ENCODE measurements at places on chromosomes 13 and 19. TPM values are rescaled to one million over a fixed set of nuclear protein-coding genes. Genes with fewer than 3 reads are reported as not detected.

DNA sequence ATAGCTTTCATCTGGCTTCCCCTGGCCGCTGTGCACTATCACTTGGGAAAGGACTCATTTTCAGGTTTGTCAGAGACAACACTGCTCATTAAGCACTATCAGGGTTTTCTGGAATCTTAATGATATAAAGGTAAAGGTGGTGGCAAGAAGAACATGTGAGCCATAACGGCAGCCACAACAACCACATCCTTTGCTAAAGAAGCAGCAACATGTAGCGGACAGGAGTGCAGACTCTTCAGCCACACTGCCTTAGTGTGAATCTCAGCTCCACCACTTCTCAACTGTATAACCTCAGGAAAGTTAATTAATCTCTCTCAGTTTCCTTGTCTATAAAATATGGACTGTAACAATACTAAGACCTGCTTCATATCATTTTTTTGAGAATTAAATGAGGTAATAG is 24.1 kb upstream of the MIR17HG start:
- H3K27me3 ChIP-seq = no peaks in the 10 kb centered on the region
- no peak for DNase-seq
- H3K27ac ChIP-seq = no peak overlapping the region
- H3K4me3 ChIP-seq = no peak overlapping the region

DNA sequence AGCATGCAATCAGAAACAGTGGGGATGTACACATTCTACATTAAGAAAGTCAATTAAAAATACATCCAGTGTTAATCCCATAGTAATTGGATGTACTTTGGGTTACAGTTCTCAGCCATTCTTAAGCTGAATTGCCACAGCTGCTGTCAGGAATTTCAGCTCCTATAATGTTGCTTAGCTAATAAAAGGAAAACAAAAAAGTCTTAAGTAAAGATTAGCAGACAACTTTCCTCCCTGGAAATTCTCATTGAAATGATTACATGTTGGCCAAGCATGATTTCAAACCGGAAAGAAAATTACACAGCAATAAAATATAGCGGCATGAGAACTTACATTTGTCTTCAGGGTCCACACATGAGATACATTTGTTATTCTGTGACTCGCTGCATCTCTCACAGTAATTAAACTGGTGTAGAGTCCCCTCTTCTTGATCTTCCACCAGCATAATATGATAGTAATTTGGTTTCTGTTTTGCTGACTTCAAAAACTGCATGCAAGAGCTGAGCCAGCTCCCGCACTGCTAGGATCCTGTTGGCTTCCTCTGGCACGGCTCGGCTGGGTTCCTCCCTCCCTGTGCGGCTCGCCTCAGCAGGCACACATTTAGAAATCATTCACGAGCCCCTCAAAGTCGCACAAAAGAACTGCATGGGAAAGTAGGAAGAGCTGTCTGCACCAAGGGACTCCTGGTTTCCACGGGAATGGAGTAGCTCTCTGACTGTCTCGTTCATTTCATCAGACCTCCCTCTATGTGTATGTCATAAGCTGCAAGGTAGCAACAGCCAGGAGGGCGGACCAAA is at the start of gene HTR2A:
Gene HTR2A (minus strand): TSS at position 713 of the 797 bp plus-strand sequence. CDS start 1,147 bp downstream, outside the sequence.
- H3K27ac ChIP-seq = peak within 1 kb of the TSS; percentile 89
- no peaks in the 10 kb centered on the region for H3K27me3 ChIP-seq
- no peaks in the 10 kb centered on the region for H3K4me1 ChIP-seq

DNA sequence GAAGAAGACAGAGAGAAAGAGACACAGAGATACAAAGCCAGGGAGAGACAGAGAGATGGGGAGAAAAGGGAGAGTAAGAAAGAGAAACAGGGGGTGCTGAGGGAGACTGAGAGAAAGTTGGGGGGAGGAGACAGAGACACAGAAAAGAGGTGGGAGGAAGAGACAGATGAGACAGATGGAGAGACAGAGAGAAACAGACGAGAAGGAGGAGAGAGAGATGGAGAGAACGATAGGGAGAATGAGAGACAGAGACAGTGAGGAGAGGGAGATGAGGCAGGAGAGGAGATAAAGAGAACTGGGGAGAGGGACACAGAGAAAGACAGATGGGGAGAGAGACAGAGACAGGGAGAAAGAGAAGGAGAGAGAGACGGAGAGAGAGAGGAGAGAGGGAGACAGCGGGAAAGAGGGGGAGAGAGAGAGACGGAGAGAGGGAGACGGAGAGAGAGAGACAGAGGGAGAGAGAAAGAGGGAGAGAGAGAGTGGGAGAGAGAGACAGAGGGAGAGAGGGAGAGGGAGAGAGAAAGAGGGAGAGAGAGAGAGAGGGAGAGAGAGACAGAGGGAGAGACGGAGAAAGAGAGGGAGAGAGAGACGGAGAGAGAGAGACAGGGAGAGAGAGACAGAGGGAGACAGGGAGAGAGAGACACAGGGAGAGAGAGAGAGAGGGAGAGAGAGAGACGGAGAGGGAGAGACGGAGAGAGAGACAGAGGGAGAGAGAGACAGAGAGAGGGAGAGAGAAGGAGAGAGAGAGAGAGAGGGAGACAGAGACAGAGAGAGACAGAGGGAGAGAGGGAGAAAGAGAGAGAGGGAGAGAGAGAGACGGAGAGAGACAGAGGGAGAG is 12.6 kb downstream of the JOSD2 start:
- H3K4me3 ChIP-seq = no peak overlapping the region
- no peak overlapping the region for H3K27ac ChIP-seq
- H3K36me3 ChIP-seq = no peaks in the 10 kb centered on the region

DNA sequence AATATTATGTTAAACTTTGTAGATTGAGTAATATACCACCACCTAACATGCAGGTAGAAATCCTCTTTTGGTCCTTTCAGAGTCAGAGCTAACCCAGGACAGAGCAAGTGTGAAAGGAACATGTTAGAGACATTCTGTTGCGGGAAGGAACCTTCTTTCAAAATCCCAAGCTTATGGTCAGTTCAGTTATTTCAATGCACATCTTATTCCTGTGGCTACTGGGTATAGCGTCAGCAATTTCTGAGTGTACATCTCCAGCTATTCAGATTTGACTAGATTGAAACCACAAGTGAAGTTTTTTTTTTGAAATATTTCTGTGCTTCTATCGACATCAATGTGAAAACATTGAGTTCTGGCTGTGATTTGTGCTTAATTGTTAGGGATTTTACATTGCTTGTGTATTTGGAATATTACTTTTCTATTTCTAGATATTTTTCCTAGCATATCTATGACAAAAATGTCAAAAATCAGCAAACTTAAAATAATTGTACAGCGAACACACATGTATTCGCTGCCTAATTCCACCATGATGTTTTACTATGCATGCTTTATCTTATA is 165.3 kb downstream of the LMO7 start:
- H3K27ac ChIP-seq = no peak overlapping the region
- no peak overlapping the region for H3K4me3 ChIP-seq
- no peaks in the 10 kb centered on the region for H3K27me3 ChIP-seq
- no peaks in the 10 kb centered on the region for H3K4me1 ChIP-seq
- H3K36me3 ChIP-seq = no peaks in the 10 kb centered on the region

DNA sequence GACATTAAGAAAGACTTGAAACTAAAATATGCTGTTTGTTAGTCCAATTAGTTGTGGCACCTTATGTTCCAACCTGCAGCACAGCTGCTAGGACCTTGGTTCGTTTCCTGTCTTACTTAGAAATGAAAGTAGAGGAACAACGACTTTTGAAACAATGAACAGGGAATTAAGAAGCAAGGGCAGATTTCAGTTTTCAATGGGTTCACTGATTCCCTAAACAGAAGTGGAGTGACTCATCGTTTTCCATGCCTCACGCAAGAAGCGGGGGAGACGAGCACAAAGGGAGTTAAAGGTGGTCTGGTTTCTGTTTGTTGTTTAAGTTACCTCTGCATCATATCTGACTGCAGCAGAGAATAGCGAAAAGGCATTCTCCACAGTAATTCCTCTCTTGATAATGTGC is 44.8 kb downstream of the PHF11 start:
- no peak for DNase-seq
- no peak overlapping the region for H3K27ac ChIP-seq
- H3K4me1 ChIP-seq = no peaks in the 10 kb centered on the region

GRCh38 chr19:17517898-17518297 is 6.4 kb downstream of the PGLS start:
- no peaks in the 10 kb centered on the region for H3K27me3 ChIP-seq
- H3K4me1 ChIP-seq = no peaks in the 10 kb centered on the region
- H3K27ac ChIP-seq = no peak overlapping the region
- no peak overlapping the region for H3K4me3 ChIP-seq
- peaks cover 6% of the 10 kb centered on the region for H3K36me3 ChIP-seq
- no peak for DNase-seq

GRCh38 chr13:49939321-49939720 is 3.2 kb upstream of the SPRYD7 start:
- no peak overlapping the region for H3K4me3 ChIP-seq
- no peaks in the 10 kb centered on the region for H3K36me3 ChIP-seq
- no peak overlapping the region for H3K27ac ChIP-seq
- H3K4me1 ChIP-seq = no peaks in the 10 kb centered on the region

DNA sequence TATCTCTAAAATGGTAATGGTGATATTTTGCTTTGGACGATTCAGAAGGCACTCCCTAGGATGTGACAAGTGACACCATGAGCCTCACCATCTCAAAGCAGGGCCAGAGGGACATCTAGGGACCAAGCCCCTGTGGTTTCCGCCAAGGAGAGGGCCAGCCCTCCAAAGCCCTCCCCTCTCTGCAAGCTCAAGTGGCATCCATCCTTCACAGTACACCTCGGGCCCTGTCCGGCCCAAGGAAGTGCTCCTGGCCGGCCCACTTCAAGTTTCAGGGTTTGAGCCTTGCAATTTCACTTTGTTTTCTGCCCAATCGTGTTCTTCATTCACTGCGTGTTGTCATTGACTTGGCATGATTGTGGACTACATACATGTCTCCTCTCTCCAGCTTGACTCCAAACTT is 82.5 kb downstream of the TSHZ3 start:
- no peak overlapping the region for H3K27ac ChIP-seq
- no peaks in the 10 kb centered on the region for H3K4me1 ChIP-seq
- DNase-seq = no peak
- H3K4me3 ChIP-seq = no peak overlapping the region
- no peaks in the 10 kb centered on the region for H3K36me3 ChIP-seq

DNA sequence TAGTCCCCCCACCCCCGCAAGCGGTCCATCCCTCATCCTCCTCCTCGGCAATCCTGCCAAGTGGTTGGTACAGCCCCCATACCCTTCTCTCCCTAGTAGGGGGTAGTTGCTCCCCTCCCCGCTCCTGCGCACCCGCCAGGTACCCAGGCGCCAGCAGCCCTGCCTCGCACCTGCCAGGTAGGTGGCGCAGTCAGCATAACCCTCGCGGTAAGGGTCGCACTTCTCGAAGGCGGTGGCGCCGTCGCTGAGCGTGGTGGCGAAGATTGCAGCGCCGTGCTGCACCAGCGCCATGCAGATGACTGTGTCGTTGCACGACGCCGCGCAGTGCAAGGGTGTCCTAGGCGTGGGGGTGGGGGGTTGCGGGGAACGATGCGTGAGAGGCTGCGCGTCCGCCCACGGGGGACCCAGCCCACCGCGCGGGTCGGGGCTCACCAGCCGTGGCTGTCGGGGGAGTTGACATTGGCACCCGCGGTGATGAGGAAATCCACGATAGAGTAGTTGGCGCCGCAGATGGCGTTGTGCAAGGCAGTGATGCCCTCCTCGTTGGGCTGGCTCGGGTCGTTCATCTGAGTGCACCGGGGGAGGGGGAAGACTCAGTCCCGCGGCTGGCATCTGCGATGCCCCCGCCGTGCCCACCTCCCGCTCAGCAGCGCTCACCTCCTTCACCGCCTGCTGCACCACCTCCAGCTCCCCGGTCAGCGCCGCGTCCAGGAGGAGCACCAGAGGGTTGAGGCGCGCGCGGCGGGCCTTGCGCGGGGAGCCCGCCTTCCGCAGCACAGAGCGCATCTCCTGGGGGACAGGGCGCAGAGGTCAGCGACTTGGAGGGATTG is 15.2 kb upstream of the ERCC2 start:
- H3K4me3 ChIP-seq = no peak overlapping the region
- H3K27ac ChIP-seq = no peak overlapping the region
- H3K4me1 ChIP-seq = no peaks in the 10 kb centered on the region
- H3K27me3 ChIP-seq = no peaks in the 10 kb centered on the region

DNA sequence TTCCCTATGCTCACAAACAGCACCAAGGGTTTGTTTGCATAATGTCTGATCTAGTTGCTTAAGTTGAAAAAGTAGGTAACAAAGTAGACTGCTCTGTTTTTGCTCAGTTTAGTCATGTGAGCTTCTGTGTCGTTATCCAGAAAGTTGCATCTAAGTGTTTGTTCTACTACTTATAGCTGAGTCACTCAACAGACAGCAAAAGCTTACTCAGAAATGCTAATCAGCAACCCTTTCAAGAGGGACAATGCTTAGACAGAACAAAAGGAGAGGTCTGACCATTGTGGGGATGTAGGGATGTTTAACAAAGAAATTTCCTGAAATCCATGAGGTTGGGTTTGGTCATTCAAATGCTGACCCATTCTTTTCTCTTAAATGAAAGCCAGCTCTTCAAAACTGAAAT is 106.4 kb downstream of the ATP8A2 start:
- no peak overlapping the region for H3K4me3 ChIP-seq
- H3K27ac ChIP-seq = no peak overlapping the region
- DNase-seq = no peak
- no peaks in the 10 kb centered on the region for H3K36me3 ChIP-seq

DNA sequence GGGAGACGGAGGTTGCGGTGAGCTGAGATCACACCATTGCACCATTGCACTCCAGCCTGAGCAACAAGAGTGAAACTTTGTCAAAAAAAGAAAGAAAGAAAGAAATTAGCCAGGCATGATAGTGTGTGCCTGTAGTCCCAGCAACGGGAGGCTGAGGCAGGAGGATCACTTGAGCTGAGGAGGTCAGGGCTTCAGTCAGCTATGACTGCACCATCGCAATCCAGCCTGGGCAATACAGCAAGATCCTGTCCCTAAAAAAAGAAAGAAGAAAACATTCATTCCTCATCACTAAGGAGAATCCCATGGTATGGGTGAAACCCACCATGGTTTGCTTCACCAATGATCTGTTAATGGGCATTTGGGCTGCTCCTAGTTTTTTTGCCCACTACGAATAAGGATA is 13.0 kb upstream of the AP1M2 start:
- peaks cover 4% of the 10 kb centered on the region for H3K4me1 ChIP-seq
- no peak overlapping the region for H3K27ac ChIP-seq
- no peak overlapping the region for H3K4me3 ChIP-seq
- H3K36me3 ChIP-seq = no peaks in the 10 kb centered on the region

MISP gene
- 0.12 TPM for total RNA-seq

SERPINE3 gene
- not detected for total RNA-seq

ELANE gene
- total RNA-seq = 2.0 TPM
